Activated naive CD4-positive, alpha-beta T cell treated with anti-CD3 and anti-CD28 coated beads, Interleukin-2, amount 10 ng/mL, durations not matched to agents 5 hours and 36 hours (primary cell): ENCODE measurements at places on chromosomes 6 and 20. TPM values are rescaled to one million over a fixed set of nuclear protein-coding genes. Genes with fewer than 3 reads are reported as not detected.

DCBLD1 gene
- 7.7 TPM for total RNA-seq

EEF1A1 gene
- 13,659 TPM for total RNA-seq

BAG2 gene
- 7.8 TPM for total RNA-seq

VNN1 gene
- total RNA-seq, result not detected

DDX43 gene
- 0.20 TPM for total RNA-seq

PLCB1 gene
- 0.38 TPM for total RNA-seq

BMP7 gene
- total RNA-seq, result not detected

DEFB124 gene
- not detected for total RNA-seq

AARS2 gene
- 14.6 TPM for total RNA-seq

TXLNB gene
- 0.63 TPM for total RNA-seq

PHACTR1 gene
- total RNA-seq, result 0.03 TPM

HLA-DQA1 gene
- total RNA-seq, result 6.1 TPM

HDGFL1 gene
- not detected for total RNA-seq

GCNT2 gene
- 4.9 TPM for total RNA-seq

TINAG gene
- total RNA-seq, result not detected

SLPI gene
- total RNA-seq, result not detected

BCAS1 gene
- 0.05 TPM for total RNA-seq

TRMT11 gene
- total RNA-seq, result 20.8 TPM

SALL4 gene
- not detected for total RNA-seq

APCDD1L gene
- not detected for total RNA-seq

FAM209B gene
- 1.3 TPM for total RNA-seq

TMEM170B gene
- 1.3 TPM for total RNA-seq

ZNF391 gene
- 2.2 TPM for total RNA-seq

FAM162B gene
- total RNA-seq, result not detected

L3MBTL3 gene
- total RNA-seq, result 18.7 TPM

LINC00237 gene
- total RNA-seq, result not detected

ENPP1 gene
- not detected for total RNA-seq

CST4 gene
- total RNA-seq, result not detected

DCDC2 gene
- total RNA-seq, result not detected

EYA4 gene
- total RNA-seq, result not detected

MBOAT1 gene
- total RNA-seq, result 17.6 TPM

TCP11 gene
- total RNA-seq, result not detected

LPA gene
- not detected for total RNA-seq

BANF2 gene
- not detected for total RNA-seq

SOBP gene
- total RNA-seq, result not detected
